ENCODE measurements at places on chromosomes 16 and 17. TPM values are rescaled to one million over a fixed set of nuclear protein-coding genes. Genes with fewer than 3 reads are reported as not detected.

DNA sequence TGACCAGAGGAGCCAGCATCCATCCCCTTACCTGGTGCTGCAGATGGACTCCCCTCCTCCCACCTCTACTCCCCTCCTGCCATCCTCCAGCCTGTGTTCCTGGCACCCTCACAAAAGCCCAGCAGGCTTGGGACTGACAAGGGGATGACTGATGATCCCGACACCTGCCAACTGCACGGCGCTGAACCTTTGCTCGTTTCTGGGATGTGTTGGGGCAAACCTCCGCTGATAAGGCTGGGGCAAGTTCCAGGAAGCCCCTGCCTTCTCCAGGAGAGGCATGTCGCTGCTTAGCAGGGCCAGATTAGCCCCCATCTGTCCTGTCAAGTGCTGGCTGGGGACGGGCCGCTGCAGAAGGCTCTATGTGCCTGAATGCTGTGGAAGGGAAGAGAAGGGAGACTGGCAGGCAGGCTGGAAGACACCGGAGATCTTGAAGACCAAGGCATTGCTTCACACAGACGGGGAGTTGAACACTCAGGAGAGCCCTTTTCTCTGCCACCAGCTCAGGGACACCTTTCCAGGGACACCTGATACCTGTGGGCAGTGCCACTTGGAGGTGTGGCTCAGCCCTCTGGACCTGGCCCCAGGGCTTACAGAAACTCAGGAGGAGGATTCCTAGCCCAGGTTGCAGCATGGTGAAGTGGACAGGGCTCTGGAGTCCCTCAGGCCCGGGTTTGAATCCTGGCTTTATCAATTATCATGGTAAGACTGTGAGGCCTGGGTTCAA, 973 bp upstream of the KRT15 start:
- no peak overlapping the region for H3K27ac ChIP-seq
- H3K4me3 ChIP-seq = no peak overlapping the region
- DNase-seq = no peak
- H3K4me1 ChIP-seq = no peaks in the 10 kb centered on the region
- H3K27me3 ChIP-seq = no peaks in the 10 kb centered on the region
- no peaks in the 10 kb centered on the region for H3K36me3 ChIP-seq

- no peaks in the 10 kb centered on the region for H3K27me3 ChIP-seq
- H3K4me1 ChIP-seq = peaks cover 28% of the 10 kb centered on the region
- H3K27ac ChIP-seq = peak within 1 kb of the TSS; percentile 84
- H3K4me3 ChIP-seq = peak within 1 kb of the TSS; percentile 100
Measured at GRCh38 chr16:30786936-30787612, at the start of gene ZNF629. TSS of gene ZNF629 (minus strand) at chr16:30787205. CDS start at chr16:30784482, 2,723 bp downstream.

DNA sequence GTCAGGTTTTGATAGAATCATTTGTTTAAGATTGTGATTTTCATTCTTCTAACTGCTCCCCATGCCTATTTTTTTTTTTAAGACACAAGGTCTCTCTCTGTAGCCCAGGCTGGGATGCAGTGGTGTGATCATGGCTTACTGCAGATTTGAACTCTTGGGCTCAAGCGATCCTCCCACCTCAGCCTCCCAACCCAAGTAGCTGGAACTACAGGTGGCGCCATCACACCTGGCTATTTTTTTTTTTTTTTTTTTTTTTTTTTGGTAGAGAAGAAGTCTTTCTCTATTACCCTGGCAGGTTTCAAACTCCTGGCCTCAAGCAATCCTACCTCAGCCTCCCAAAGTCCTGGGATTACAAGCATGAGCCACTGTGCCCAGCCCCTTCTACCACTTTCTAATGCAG, 223.3 kb downstream of the CBLN1 start:
- H3K27ac ChIP-seq = no peak overlapping the region
- H3K4me3 ChIP-seq = no peak overlapping the region
- H3K4me1 ChIP-seq = no peaks in the 10 kb centered on the region
- H3K36me3 ChIP-seq = no peaks in the 10 kb centered on the region
- no peak for DNase-seq

- no peak for DNase-seq
- no peaks in the 10 kb centered on the region for H3K27me3 ChIP-seq
- H3K36me3 ChIP-seq = peaks cover 4% of the 10 kb centered on the region
Measured at GRCh38 chr17:18027280-18027679, 11.7 kb downstream of the ATPAF2 start.

DNA sequence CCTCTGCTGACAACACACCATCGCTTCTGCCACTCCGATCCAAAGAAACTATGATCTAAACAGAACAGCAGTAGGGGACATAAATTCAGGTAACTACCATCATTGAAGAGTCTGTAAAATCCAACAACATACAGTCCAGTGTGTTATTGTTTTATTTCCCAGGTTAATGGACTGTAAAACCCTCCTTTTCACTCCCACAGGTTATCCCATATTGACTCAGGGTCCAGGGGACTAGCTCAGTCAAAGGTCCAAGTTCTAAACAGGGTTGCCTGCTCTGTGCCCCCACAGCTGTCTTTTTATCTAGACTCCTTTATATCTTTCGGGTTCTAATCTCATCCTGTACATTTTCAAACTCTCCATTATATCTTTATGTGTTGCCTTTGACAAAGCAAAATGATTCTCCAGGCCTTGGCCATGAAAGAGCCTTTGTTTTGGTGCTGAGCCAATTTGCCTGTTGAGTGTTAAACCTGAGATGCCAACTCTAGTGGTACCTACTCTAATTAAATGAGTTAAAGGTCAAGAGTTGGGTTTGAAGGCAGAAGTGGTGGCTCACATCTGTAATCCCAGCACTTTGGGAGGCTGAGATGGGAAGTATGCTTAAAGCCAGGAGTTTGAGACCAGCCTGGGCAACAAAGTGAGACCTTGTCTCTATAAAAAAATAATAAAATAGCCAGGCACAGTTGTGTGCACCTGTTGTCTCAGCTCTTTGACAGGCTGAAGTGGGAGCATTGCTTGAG, 80.5 kb downstream of the SNX11 start:
- H3K27me3 ChIP-seq = no peaks in the 10 kb centered on the region
- H3K27ac ChIP-seq = no peak overlapping the region
- DNase-seq = no peak
- no peak overlapping the region for H3K4me3 ChIP-seq
- H3K36me3 ChIP-seq = no peaks in the 10 kb centered on the region

- no peak overlapping the region for H3K4me3 ChIP-seq
- H3K27me3 ChIP-seq = no peaks in the 10 kb centered on the region
- no peaks in the 10 kb centered on the region for H3K4me1 ChIP-seq
- no peak overlapping the region for H3K27ac ChIP-seq
Measured at GRCh38 chr16:2821487-2822157, 4.6 kb downstream of the PRSS21 start.

- H3K4me3 ChIP-seq = peak overlapping the region; percentile 90
- H3K36me3 ChIP-seq = peaks cover 8% of the 10 kb centered on the region
- peak overlapping the region; percentile 89 for H3K27ac ChIP-seq
- no peaks in the 10 kb centered on the region for H3K27me3 ChIP-seq
Measured at GRCh38 chr17:41864498-41864835, 756 bp downstream of the KLHL11 start.

- peaks cover 41% of the 10 kb centered on the region for H3K4me1 ChIP-seq
- H3K36me3 ChIP-seq = peaks cover 7% of the 10 kb centered on the region
- peak overlapping the region; percentile 89 for H3K4me3 ChIP-seq
- peak overlapping the region; percentile 95 for H3K27ac ChIP-seq
Measured at GRCh38 chr17:44220213-44221083, 973 bp upstream of the UBTF start.

DNA sequence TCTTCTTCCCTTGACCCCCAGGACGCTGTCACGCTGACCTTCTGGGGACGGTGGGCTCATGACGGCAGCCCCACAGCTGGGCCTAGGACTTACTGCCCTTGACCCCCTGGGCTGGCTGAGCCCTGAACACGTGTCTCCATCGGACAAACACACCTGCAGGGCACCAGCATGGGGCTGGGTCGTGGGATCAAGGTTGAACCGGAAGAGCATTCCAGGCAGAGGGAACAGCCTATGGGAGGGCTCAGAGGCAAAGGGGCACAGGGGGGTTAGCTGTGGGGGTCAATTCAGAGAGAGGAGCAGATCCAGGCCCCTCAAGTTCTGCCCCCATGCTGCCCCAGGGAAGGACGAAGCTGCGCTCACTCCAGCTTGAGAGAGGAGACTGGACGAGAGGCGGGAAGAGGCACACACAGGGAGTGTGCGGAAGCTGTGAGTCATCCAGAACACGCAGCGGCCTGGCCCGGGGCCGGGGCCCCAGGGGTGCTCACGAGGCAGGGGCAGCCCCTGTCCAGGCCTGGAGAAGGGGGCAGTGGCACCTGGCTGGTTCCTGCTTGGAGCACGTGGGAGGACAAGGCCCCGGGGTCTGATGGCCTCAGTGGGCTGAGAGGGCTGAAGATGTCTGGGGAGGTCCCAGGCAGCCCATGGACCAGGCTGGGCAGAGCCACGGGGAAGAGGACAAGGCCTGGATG, 9.9 kb downstream of the SSTR5 start:
- H3K36me3 ChIP-seq = no peaks in the 10 kb centered on the region
- H3K4me3 ChIP-seq = no peak overlapping the region
- no peaks in the 10 kb centered on the region for H3K27me3 ChIP-seq

GRCh38 chr17:45423304-45423974, 9.2 kb downstream of the ARHGAP27 start:
- no peaks in the 10 kb centered on the region for H3K27me3 ChIP-seq
- H3K4me1 ChIP-seq = peaks cover under 1% of the 10 kb centered on the region
- DNase-seq = no peak
- no peaks in the 10 kb centered on the region for H3K36me3 ChIP-seq

DNA sequence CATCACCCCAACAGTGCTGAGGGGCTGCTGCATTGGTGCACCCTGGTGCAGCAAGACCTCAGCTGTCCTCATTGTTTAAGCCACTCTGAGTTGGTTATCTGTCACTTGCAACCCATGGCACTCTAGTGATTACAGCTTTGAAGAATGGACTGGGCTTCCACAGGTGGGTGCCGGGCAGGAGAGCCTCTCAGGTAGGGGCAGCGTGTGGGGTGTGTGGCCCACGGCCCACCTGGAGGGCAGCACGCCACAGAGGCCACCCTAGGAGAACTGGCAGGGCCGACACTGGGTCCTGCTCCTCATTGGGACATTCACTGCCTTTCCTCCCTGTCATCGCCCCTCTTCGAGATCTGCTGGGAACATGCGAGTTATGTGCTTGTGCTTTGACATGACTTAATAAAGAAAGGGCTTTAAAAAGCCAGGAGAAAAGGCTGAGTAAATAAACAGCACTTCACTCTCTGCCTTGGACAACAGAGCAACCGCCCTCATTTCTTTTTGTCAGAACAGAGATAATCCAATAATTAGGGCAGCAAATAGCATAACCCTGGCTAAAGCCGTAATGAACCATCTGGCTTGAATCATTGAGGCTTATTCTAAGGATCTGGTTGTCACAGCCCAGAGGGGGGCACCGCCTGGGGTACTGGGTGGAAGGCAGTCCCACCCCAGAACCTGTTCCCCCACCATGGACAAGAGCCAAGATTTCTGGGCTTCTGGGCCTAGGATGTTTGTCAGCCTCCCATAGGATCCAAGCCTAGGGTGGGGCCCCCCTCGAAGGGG, 3.0 kb downstream of the DOC2B start:
- H3K36me3 ChIP-seq = no peaks in the 10 kb centered on the region
- H3K27ac ChIP-seq = no peak overlapping the region
- no peak for DNase-seq

GRCh38 chr17:16351831-16352230, 1.4 kb downstream of the CENPV start:
- H3K36me3 ChIP-seq = peaks cover 4% of the 10 kb centered on the region
- H3K27me3 ChIP-seq = no peaks in the 10 kb centered on the region
- H3K4me1 ChIP-seq = peaks cover 12% of the 10 kb centered on the region
- no peak for DNase-seq
- no peak overlapping the region for H3K27ac ChIP-seq

GRCh38 chr16:80564394-80564793, 23.6 kb downstream of the DYNLRB2 start:
- DNase-seq = no peak
- H3K4me1 ChIP-seq = no peaks in the 10 kb centered on the region
- H3K27ac ChIP-seq = no peak overlapping the region
- H3K4me3 ChIP-seq = no peak overlapping the region
- H3K36me3 ChIP-seq = no peaks in the 10 kb centered on the region

DNA sequence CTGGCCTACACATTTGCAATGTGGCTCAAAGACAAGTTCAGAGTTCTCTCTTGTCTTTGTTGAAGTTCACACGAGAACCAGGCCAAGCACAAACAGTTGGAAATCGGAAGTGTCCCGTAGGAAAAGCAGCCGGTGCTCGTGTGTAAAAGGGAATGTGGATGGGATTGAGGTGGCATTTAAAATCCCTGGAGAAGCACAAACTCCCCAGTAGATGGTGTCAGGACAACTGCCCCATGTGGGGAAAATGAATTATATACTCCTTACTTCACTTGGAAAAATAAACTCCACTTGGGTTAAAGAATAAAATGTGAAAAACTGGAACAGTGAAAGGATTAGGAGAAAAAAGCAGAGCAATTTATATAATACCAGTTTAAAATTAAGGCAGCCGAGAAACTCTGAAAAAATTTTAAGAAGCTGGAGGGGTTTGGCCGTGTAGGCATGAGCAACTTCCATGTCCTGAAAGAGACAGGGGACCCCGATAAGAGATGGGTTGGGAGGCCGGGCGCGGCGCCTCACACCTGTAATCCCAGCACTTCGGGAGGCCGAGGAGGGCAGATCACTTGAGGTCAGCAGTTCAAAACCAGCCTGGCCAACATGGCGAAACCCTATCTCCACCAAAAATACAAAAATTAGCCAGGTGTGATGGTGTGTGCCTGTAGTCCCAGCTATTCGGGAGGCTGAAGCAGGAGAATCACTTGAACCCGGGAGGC, 28.1 kb downstream of the CBFA2T3 start:
- no peak overlapping the region for H3K27ac ChIP-seq
- H3K4me1 ChIP-seq = no peaks in the 10 kb centered on the region
- no peak for DNase-seq
- H3K4me3 ChIP-seq = no peak overlapping the region
- H3K36me3 ChIP-seq = no peaks in the 10 kb centered on the region

DNA sequence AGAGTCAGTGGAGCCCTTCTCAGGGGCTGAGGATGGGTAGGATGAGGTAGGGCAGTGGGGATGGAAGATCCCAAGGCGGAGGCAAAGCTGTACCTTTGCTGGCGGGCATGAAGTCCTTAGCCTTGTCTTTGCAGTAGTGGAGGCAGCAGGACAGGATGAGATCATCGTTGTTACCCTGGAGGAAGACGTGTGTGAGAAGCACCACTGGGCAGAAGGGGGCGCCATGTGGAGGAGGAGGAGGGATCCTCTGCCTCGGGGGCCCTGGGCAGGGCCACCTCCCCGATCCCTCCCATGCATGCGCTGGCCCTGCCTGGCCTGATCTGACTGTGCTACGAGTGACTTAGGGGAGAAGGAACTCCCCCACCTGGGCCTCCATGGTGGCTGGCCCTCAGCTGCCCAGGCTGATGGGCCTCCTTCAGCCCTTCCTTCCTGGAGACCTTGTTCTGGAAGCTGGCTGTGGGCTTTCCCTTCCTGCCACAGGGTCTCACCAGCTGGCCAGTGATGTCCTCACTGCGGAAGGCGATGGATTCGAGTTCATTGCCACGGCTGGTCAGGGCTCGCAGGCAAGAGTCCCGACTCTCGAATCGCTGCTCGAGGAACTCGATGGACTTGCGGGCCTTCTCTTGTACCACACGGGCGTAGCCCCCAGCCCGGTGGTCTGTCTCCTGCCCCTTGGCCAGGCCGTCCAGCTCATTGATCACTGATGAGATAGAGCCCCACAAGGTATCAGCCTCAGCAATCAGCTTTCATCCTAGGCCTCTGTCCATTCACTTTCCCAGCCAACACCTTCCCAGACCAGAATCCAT, 10.3 kb downstream of the HIC1 start:
- H3K27ac ChIP-seq = peak overlapping the region; percentile 21
- peaks cover 12% of the 10 kb centered on the region for H3K36me3 ChIP-seq
- H3K4me3 ChIP-seq = no peak overlapping the region
- H3K4me1 ChIP-seq = no peaks in the 10 kb centered on the region
- no peaks in the 10 kb centered on the region for H3K27me3 ChIP-seq

- H3K4me3 ChIP-seq = no peak overlapping the region
- no peak for DNase-seq
Measured at GRCh38 chr17:1173432-1174262, 6.1 kb downstream of the ABR start.

Gene KRTAP4-5
- total RNA-seq = not detected

Gene ZNF500
- 21.2 TPM for total RNA-seq

Gene RHBDF1
- total RNA-seq = 109 TPM

Gene TM4SF5
- not detected for total RNA-seq

Gene MYCBPAP
- total RNA-seq = 0.68 TPM

Gene IL32
- total RNA-seq = 42.4 TPM
